GM04503 (cell line): ENCODE measurements at places on chromosomes 3 and 15.
A peak's percentile ranks its signal among the peaks of the same experiment; 100 is the strongest.

GRCh38 chr3:64674591-64675076 is 13.2 kb downstream of the ADAMTS9 start:
- DNase-seq, result peak; percentile 32

GRCh38 chr15:62619526-62619925 is 423.0 kb upstream of the TPM1 start:
- no peak for DNase-seq

DNA sequence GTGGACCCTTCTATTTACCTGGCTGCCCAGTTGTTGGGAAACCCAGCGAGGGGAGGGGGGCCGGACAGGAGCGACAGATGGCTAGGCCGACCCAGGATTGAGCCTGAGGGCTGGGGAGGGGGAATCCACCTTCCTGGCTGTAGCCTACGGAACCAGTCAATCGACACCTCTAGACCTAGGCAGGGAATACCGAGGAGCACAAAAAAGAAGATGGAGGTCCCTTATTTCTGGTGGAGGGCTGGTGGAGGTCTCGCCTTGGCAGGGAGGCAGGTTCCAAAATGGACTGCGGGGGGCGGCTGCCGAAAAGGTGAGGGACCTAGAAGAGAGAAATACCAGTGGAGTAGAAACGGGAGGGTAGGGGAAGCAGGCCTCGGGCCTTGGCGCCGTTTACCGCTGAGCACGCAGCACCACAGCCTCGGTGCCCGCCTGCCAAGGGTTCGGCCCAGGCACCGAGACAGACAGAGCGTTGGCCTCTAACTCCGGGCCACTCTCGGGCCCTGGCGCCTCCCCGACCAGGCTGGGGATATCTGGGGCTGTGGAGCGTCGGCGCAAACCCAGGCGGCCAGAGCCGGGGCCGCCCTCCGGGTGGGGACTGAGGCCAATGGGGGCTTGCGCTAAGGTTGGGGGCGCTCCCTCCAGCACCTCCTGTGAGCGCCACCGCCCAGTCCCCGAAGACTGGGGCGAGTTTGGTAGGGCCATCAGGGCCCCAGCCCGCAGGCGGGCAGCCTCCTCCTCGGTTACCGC is 1.6 kb downstream of the ANKRD63 start:
- DNase-seq, result no peak

- no peak for DNase-seq
These were observed 641.1 kb downstream of the MECOM start for GRCh38 chr3:169022457-169022856.

DNA sequence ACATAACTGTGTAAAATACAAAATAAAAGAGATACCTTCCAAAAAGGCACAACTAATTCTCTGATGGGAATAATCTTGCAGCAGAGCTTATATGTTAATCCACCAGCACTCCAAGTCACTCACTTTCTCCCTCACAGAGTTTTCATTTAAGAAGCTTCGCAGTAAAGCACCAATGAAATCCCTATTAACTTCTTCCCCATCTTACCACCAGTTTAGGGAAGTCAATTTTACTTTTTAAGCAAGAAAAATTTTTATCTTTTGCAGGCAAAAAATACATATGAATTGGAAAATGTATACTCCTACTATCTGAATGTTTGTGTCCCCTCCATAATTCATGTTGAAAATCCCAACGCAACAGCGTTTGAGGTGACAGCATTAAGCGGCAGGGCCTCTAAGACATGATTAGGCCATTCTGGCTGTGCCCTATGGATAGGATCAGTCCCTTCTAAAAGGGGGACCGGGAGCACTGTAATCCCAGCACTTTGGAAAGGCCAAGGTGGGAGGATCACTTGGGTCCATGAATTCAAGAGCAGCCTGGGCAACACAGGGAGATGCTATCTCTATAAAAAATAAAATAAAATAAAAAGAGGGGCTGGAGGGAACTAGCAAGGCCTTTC is 435.8 kb downstream of the SHQ1 start:
- no peak for DNase-seq

GRCh38 chr3:171871392-171872274 is 28.5 kb downstream of the TMEM212 start:
- no peak for DNase-seq

DNA sequence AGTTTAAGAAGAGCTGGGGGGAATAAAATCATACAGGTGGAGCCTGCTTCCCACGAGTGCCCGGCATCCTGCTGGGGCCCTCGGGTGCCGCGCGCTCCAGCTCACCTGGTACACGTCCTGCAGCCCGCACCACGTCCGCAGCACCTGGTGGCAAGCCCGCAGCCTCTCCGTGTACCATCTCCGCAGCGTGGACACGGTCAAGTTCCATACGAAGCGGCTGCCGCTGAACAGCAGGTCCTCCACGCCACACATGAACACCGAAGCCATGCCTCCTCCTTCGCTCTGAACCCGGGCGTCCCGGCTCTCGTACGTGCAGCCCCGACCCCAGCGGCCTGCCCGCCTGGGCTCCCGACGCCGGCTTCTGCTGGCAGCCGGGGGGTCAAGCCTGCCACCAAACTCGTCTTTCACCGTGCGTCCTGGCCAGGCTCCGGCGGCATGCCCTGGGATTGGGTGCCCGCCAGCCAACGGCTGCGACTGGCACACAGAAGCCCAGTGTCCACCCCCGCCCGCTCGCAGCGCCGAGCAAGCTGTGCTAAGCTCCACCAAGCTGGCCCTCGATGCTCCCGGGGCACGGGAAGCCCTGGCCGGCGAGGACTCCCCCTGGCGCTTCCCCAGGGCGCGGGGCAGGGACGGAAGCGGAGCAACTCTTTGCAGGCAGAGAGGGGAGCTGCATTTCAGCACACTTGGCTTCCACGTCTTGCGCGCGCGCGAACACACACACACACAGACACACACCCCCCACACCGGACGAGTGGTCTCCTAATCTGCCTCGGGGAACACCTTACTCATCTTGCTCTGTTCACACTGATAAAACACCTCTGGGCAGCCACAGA is at the start of gene FRMD4B:
TSS of gene FRMD4B (minus strand) at position 366 of the 833 bp plus-strand sequence. CDS start at position 267, 99 bp downstream.
- DNase-seq, result no peak

DNA sequence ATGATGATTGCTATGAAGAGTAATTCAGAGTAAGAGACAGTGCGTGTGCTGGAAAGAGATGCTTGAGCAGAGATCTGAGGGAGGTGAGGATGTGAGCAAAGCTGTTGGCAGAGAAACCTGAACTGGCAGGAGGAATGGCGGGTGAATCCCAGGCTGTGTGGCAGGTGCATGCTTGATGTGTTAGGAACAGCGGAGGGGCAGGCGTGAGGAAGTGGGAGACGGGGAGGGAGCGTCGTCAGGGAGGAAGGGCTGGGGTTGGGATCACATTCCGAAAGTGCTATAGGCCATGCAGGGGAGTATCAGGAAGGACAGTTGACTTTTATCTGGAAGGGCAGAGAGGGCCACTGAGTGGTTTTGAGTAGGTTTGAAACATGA is 8.6 kb downstream of the GABRA5 start:
- no peak for DNase-seq

DNA sequence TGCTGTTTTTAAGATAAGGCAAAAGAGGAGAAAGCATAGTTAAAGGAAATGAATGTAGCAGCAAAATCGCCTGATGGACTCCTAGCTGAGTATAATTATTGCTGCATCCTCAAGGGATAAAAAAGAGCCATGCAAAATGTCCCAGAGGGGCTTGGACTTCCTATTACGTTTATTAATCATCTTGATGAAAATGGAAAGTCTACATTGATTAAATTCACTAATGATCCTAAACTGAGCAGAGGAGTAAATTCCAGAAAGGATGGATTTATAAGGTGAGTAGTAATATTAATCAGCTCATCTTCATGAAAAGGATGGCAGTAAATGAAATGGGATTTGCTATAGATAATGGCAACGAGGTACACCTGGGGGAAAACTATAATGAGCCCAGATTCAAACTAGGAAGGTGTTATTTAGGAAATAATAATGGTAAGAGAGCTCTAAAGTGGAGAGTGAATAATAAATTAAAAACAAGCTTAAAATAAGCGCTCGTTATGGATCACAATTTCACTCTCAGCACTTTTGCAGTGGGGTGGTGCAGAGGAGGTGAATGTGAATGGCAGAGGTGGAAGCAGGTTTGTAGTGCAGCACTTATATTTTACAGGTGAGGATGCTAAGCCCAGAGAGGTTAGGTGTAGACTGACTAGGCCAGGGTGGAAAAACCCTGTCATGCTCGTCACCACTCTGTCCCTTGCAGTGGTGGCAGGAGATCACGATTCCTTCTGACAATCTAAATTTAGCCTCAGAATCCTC is 22.3 kb downstream of the IL5RA start:
- no peak for DNase-seq

DNA sequence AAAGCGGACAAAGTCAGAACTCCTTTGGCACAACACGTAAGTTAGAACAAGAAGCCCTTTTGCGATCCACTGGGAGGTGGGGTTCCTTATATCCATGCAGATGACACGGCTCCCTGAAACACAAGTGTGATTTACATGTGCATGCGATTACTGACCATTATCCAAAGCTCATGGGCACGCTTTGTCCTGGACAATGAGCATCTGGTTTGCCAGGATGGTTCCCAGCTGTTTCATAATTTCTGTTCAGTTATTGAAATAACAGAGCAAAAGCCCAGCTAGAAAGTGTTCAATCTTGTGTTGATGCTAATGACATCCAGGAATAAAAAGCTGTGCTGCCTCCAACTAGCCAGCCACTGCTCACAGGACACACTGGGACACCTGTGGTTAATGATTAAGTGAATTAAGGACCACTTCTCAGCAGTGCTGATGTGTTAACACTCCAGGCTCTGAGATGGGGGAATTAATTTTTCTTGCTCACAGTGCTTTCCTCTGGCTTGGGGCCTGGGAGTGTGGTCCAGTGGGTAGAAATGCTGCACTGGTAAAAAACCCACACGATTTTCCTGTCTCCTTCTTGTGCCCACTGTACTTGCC is 123.1 kb upstream of the SLC2A2 start:
- no peak for DNase-seq

GRCh38 chr15:101264011-101264410 is 12.2 kb upstream of the CHSY1 start:
- DNase-seq, result no peak

DNA sequence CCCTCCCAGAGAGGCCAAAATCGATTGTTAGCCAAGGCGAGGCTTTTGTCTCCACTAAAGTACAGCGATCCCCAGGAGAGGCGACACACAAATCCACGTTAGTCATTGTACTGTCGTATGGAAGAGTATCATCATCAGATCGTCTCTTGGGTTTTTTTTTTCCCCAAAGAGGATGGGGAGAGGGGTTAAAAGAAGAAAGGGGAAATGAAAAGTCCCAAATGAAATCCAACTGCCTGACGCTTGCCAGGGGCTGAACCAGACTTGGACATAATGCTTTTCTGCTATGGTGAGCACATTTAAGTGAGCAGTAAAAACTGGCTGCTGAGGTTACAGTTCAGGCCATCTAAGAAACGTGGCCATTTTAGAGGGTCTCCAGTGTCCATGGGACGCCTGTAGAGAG is 37.9 kb upstream of the CTSH start:
- no peak for DNase-seq

DNA sequence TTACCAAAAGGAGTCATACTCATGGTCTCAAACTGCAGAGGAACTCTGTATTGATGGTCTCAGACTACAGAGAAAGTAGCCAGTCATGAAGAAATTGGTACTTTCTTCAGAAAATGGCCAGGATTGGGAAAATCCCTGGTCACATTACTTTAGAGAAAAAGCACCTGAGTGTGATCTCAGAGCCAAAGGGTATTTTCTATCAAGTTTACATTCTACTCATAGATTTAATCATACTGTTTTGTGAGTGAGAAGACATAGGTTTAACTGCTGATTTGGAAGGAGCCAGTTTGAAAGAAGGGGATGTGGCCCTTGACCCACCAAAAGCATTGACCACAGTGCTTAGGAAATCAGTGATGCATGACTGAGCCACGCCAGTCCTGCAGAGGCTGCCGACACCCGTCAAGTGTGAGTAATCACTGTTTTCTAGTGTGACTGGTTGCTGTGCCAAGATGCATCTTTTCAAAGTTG is 203.6 kb downstream of the AKAP13 start:
- DNase-seq, result no peak

DNA sequence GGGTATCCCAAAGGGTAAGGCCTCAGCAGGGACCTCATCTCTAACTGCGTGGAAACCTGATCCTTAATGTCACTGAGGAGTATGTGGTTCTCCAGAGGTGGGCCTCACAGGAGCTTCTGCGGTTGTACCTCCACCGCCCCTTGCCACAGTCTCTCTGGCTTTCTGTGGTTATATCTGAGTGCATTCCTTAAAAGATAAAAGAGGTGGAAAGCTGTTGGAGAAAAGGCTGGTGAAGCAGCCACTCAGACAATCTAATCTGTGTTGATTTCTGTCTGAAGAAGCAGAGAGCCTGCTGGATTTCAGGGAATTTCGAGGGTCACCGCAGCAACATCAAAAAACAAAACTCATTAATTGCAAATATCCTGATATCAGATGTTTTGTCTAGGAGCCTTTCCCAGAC is 51.4 kb downstream of the SEMA6D start:
- DNase-seq, result no peak

DNA sequence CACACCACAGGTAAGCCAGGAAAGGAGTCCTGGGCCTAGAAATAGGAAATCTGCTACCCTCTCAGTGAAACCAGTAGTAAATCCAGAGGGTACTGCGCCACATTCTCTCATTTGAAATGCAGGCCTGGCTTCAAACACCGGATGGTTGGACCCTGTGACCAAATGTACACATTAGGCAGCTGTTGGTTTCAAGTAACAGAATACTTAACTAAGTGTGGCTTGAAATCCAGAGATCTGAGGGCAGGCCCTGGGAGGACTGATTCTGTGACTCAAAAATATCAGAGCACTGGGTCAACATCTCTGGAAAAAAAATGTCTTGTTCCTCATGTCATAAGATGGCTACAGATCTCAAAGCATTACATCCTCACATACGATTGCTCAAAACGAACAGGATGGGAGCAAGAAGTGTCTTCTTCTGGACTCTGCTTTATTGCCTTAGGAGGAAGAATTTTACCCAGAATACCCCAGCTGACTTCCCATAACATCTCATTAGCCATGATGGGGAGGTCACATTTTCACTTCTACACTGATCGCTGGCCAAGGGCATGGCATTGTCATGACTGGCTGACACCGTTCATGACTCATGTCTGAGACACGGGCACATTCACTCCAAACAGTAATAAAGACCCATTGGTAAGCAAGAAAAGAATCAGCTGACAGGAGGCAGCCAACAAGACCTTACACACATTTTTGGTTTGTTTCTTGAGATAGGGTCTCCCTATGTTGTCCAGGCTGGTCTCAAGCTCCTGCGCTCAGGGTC is 166.0 kb downstream of the ARRDC4 start:
- no peak for DNase-seq

DNA sequence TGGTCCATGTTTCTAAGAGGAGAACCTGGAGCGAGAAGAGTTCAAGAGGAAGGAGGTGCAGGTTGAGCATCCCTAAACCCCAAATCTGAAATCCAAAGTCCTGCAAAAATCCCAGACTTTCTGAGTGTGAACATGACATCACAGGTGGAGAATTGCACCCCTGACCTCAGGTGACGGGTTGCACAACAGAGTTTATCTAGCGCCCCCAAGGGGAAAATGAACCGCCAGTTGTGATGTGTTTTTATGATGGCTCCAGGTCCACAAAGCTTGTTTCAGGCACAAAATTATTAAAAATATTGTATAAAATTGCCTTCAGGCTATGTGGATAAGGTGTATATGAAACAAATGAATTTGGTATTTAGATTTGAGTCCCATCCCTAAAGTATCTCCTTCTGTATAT is 420.0 kb downstream of the GABRB3 start:
- no peak for DNase-seq

- no peak for DNase-seq
These were observed 672.5 kb downstream of the NSUN3 start for GRCh38 chr3:94735354-94735753.

GRCh38 chr15:77871852-77872371 is 205.6 kb downstream of the TBC1D2B start:
- DNase-seq, result no peak
